Left ventricle myocardium inferior (tissue), 1 donor: ENCODE measurements at places on chromosomes 4 and X.

GRCh38 chr4:163367651-163368050, 24.0 kb downstream of the NPY5R start:
- no peaks in the 10 kb centered on the region for H3K27me3 ChIP-seq
- H3K4me1 ChIP-seq: no peaks in the 10 kb centered on the region
- H3K4me3 ChIP-seq: no peak overlapping the region
- no peak overlapping the region for H3K27ac ChIP-seq

GRCh38 chrX:18542905-18543304, 117.5 kb downstream of the CDKL5 start:
- H3K4me1 ChIP-seq: no peaks in the 10 kb centered on the region
- H3K4me3 ChIP-seq: no peak overlapping the region
- no peak overlapping the region for H3K27ac ChIP-seq
- DNase-seq: no peak
- no peaks in the 10 kb centered on the region for H3K36me3 ChIP-seq

GRCh38 chrX:133490955-133491354, 75.7 kb upstream of the GPC4 start:
- H3K36me3 ChIP-seq: no peaks in the 10 kb centered on the region
- H3K4me1 ChIP-seq: no peaks in the 10 kb centered on the region
- no peak overlapping the region for H3K27ac ChIP-seq
- no peaks in the 10 kb centered on the region for H3K27me3 ChIP-seq
- H3K4me3 ChIP-seq: no peak overlapping the region
- DNase-seq: no peak

GRCh38 chr4:151667666-151668065, 93.1 kb downstream of the GATB start:
- H3K4me3 ChIP-seq: no peak overlapping the region
- no peak for DNase-seq

- DNase-seq: no peak
- peak overlapping the region; percentile 88 for H3K27ac ChIP-seq
- H3K36me3 ChIP-seq: no peaks in the 10 kb centered on the region
- H3K4me1 ChIP-seq: peaks cover 63% of the 10 kb centered on the region
Observed at GRCh38 chr4:113646442-113646822, 115.1 kb downstream of the CAMK2D start.

DNA sequence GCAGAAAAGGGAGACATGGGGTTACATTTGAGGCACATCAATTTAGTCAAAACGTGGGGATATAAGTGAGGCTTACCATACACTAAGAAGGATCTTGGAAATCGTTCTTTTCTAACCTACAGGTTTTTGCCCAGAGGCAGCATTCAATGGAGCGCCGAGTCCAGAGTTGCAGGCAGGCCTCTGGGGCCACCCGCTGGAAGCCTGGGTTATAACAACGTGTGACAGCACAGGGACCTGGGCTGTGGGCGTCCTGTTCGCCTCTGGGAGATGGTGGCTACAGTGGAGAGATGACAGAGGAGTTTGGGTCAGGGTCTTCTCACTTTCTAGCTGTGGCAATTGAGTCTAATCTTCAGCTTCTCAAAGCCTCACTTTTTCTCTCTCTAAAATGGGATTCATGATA, 53.9 kb downstream of the ENPP6 start:
- H3K27me3 ChIP-seq: peaks cover 7% of the 10 kb centered on the region
- H3K27ac ChIP-seq: no peak overlapping the region
- peak; percentile 42 for DNase-seq

- no peak for DNase-seq
- H3K27me3 ChIP-seq: no peaks in the 10 kb centered on the region
- no peaks in the 10 kb centered on the region for H3K36me3 ChIP-seq
Observed at GRCh38 chr4:174929346-174929745, 11.2 kb downstream of the ADAM29 start.

GRCh38 chr4:169239221-169239905, 31.4 kb downstream of the SH3RF1 start:
- no peaks in the 10 kb centered on the region for H3K36me3 ChIP-seq
- H3K4me1 ChIP-seq: peaks cover 76% of the 10 kb centered on the region
- DNase-seq: no peak
- no peak overlapping the region for H3K27ac ChIP-seq
